ENCODE measurements at places on chromosomes 16 and 17. TPM values are rescaled to one million over a fixed set of nuclear protein-coding genes. Genes with fewer than 3 reads are reported as not detected.

- no peak for DNase-seq
Observed at GRCh38 chr17:79374807-79375206, 236.0 kb downstream of the RBFOX3 start.

- DNase-seq: no peak
Observed at GRCh38 chr17:17605083-17605728, 13.7 kb upstream of the PEMT start.

- peak; percentile 40 for DNase-seq
Observed at GRCh38 chr17:67386965-67387551, 10.0 kb downstream of the PITPNC1 start.

DNA sequence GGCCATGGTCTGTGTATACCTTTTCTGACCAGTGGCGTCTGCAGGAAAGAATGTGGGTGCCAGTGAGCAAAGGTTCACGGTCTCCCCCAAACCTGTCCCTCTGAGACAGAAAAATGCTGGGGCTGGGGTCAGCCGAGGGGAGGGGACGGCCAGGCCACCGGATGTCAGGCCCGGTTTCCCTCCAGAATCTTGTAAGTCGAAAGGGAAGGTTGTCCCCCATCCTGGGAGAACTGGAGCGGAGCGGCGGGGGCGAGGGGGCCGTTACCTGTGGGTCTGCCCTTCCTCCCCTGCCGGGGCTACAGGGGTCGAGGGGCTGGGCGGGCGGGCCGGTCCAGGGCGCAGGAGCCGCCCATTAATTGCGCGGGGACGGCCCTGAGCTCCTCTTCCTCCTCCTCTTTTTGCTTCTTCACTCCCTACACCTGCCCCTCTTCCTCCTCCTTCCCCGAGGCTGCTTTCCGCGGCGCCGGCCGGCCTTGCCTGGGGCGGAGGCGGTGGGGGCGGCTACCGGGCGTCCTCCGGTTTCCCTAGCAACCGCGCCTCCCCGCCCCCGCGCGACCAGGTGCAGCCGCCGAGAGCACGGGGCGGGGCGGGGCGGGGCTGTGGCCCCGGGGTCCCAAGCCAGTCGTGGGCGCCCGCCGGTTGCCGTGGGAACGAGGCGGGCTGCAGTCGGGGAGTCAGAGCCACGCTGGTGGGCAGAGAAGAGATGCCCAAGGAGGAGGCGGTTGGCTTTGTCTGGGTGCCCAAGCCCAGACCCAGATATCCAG lies at the start of gene MARCHF10:
MARCHF10 (minus strand) TSS at position 503 of the 764 bp plus-strand sequence. CDS start 6,579 bp downstream, outside the sequence.
- peak; percentile 37 for DNase-seq

DNA sequence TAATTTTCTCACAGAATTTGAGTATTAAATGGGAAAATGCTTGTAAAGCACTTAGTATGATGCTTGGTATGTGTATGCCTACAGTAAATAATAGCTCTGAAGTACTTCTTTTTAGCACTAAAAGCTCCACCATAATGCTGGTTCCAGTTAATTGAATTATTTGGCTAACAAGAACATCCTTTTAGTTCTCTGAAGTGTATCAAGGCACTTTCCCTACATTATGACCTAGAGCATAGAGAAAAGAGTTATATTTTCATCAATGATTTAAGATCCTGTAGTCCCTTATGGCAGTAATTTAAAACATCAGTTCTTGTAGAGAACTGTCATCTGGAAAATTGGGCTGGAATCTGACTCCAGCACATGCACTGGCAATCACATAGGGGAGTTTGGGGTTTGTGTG lies 21.9 kb upstream of the PHAF1 start:
- peak; percentile 57 for DNase-seq

DNA sequence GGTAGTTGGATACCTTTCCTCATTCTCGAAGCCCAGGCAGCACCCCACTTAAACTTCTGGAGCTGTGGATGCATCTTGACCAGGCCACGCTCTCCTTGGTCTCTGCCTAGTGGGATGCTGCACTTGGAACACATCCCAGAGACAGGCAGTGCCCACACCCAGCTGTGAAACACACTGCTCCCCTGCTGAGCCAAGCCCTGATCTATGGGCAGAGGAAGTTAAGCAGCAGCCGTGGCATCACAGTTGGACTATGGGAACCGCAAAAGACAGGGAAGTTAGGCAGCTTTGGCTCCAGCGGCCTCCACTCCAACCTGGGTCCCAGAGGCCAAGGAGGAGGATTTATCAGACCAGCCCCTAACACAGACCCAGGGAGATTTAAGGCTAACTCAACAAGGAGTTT lies 284.8 kb upstream of the CCL2 start:
- no peak for DNase-seq

DNA sequence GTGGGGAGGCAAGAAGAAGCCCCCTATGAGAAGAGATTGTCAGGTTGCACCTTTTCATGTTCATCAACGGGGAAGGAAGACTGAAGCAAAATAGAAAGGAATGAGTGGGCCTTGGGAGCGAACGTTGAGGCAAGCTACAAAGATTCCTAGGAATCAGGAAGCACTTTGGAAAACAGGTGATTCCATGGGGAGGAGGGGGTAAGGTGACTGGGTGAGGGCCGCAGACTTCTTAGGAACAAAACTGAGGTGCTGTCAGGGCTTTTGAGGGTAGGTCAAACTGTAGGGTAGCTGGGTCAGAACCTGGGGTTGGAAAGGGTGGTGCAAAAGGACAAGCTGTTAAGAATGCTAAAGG lies 528 bp downstream of the ITFG1 start:
- DNase-seq: peak; percentile 5

DNA sequence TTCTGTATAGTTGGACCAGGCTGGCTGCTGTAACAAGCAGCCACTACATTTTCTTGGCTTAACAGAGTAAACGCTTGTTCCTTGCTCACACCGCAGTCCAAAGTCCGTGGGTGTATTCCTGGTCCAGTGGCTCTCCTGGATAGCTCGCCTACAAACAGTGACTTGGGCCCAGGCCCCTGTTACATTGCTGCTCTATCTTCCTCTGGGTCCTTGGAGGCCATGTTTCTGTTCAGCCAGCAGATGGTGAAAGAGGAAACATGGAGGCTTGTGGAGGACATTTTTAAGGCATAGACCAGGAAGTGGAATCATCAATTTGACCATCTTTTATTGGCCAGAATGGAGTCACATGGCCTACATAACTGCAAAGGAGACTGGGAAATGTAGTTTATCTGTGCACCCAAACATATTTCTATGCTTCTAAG lies 55.1 kb downstream of the ATP2C2 start:
- DNase-seq: peak; percentile 19

- peak; percentile 91 for DNase-seq
Observed at GRCh38 chr17:3911271-3912053, 4.8 kb downstream of the P2RX1 start.

DNA sequence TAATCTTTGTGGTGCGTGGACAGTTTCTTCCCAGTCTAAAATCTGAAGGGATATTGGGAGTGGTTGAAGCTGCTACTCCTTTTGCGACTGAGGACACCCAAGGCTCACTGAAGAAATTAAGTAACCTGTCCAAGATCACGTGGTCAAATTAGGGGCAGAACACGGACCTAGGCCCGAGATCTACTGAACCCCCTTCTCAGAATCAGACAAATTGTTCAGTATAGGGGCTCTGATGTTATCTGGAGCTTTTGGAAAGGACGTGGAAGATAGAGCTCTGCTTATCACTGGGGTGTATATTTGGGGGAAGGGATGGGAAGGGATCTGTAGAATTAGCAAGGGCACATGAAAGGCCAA lies 857 bp downstream of the TANGO6 start:
- DNase-seq: no peak

DNA sequence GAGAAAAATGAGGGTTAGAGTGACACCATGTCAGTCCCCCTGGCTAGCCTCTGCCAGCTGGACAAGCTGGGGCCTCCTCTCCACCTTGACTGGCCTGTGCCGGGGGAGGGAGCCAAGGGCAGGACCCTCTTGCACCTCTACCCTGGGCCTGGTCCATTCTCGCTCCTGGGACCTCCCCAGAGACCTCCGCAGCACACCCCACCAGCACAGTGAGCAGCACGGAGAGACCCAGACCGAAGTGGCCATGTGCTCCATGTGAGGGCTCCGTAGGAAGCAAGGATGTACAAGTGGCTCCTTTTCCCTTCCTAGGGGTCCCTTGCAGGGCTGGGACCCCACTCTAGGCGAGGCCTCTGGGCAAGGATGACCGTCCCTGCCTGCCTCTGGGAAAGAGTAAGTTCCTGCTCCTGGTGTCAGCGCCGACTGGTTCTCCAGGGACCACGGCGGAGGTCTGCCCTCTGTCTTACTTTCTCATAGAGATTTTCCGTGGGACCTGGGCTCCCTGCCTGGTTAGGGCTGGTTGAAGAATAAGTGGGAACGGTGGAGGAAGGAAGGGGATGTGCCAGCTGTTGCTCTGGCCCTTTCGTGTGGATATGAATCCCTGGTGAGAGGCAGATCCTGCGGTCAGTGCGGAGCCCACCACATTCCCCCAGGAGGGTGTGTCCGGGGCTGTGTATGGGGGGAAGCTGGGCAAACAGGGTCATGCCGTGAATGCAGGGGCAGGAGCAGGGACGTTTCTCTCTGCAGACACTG lies 124.2 kb downstream of the METRNL start:
- peak; percentile 14 for DNase-seq

GRCh38 chr17:64354396-64354795 lies 36.3 kb downstream of the PECAM1 start:
- DNase-seq: no peak

GRCh38 chr16:87918338-87918737 lies 18.0 kb downstream of the CA5A start:
- peak; percentile 77 for DNase-seq

DNA sequence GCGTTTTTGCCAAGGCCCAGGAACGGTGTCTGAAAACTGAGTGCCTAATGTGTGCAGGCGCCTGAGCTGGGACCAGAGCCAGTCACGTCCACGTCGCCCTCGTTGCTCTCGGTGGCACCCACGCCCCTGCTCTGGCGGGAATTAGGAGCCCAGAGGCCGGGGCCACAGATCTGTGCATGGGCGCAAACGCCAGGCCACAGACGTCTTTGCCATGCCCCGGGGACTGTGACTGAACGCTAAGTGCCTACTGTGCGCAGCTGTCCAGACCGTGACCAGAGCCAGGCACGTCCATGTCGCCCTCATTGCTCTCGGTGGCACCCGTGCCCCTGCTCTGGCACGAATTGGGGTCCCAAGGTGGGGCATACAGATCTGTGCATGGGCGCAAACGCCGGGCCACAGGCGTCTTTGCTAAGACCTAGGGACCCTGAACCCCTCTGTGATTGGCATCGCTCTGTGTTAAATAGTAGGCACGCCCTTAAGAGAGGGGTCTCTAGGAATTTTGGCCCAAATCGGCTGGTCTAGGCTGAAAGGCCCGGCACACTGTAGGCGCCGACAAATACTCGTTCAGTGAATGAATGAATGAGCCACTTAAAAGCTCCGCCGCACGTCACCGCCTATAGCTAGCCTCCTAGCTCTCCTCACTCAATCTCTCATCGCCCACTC lies 827 bp upstream of the UBALD1 start:
- peak; percentile 52 for DNase-seq

DNA sequence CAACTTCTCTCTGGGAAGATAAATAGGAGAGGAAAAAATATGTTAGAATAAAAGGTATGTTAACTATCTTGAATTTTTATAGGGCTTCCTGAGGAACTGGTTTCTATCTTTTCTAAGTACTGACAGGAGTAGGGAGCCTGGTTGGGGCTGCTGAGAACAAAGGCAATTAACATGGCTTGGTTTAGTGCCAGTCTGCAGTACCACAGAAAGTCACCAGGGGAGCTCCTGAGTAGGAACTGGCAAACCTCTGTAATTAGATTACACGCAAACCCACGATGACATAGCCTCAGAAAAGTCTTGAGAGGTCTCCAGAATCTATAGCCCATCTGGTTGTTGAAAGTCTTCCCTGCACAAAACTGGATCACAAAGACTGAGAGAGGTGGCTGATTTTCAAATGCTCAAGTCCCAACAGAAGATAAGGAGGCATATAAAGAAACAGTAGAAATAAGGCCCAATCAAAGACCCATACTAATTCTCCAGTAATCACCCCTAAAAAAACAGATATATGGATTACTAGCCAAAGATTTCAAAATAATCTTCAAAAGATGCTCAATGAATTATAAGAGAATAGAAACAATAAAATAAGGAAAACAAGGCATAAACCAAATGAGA lies 11.7 kb upstream of the CNTNAP4 start:
- no peak for DNase-seq

DNA sequence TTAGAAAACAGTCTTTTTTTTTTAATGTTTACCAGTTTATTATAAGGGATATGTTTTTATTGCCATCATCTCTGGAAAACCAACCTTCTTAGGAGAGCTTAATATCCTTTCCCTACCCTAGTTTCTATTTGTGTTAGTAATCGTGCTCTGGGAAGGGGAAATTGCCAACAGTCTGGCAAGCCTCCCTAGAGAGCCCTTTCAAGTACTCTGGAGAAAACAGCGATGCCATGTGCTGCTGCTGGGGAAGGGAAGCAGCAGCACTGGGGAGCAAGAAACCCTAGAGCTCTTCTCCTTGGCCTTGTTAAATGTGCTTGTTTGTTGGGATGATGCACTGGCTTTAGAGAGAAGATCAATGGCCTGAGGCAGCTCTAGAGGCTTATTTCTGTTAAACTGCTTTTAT lies 10.3 kb downstream of the RETREG3 start:
- DNase-seq: no peak

- no peak for DNase-seq
Observed at GRCh38 chr16:2447920-2448583, 11.9 kb upstream of the TEDC2 start.

DNA sequence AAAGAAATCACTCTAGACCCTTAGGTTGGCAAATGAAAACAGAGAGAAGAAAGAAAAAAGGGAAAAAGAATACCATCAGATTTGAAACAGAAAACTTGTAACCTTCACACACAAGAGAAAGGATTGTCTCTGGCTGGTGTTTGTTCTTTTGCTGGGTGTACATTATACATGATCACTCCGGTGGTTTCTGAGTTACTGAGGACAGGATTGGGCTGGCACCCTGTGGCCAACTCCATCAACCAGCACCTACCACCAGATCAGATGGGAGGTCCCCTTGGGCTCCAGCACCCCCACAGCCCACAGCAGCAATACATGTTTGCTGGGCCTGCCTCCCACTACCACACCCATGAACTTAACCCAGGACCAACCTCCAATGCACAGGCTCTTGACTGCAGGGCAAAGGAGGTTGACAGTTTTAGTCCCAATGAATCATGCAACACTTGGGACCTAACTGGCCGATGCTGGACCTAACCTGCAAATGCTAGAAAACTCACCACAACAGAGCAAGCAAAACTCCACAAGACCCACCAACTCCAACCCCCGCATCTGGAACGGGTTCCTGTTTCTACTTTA lies 308.3 kb downstream of the SOX9 start:
- no peak for DNase-seq

- DNase-seq: peak; percentile 63
Observed at GRCh38 chr17:58060596-58061191, 22.5 kb upstream of the DYNLL2 start.

GRCh38 chr17:56708220-56708558 lies 114.7 kb downstream of the NOG start:
- no peak for DNase-seq

Gene PPP4C
- 39.4 TPM for total RNA-seq

Gene HOXB4
- total RNA-seq: 1.3 TPM

Gene CA7
- not detected for total RNA-seq

Gene TNFRSF13B
- not detected for total RNA-seq

Gene CMTM2
- total RNA-seq: 0.35 TPM

Gene CAPN15
- total RNA-seq: 17.2 TPM

Gene RBBP6
- total RNA-seq: 21.6 TPM

Gene CPHXL2
- total RNA-seq: not detected

Gene SOX15
- 1.4 TPM for total RNA-seq

Gene NPIPB9
- 1.2 TPM for total RNA-seq

Gene GRIN2C
- total RNA-seq: 2.3 TPM

Gene CDH3
- total RNA-seq: 0.27 TPM
